NCI-H2227 treated with DMSO at 0.1 percent for 48 hours (cell line): ENCODE measurements at places on chromosomes 2 and 18.

DNA sequence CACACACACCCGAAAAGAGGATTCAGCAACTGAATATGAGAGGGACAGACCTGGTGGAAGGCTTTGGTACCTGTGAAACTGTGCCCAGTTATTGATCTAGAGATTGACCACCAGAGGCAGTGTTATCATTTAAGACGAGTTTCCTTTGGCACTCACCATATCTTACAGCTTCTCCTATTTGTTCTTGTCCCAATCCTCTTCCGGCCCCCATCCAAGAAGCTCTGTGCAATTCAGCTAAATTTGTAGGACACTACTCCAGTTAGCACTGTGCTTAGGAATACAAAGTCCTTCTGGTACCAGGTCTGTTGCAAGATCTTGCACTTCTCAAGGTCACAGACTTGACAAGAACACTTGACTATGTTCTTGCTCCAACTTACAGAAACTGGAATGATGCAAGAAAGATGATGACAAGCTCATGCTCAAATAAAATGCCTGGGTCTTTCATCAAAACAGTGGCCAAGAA lies 177.7 kb downstream of the TMEM247 start:
- DNase-seq = no peak

DNA sequence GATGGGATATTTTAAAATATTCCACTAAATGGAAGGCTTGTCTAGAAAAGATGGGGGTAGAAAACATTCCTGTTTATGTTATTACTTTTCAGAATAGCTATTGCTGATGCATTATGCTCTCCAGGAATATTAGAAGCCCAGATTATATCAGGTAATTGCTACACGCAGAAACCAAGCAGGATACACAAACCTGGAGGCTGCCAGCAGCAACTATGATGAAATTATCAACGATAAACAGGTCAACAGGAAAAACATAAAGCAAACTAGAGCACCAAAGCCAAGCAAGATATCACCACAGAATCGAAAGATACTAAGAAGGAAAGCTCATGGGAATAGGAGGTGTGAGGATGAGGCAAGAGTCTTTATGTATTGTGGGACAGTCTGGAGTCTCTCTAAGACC lies 113.2 kb upstream of the SPATS2L start:
- DNase-seq = no peak

DNA sequence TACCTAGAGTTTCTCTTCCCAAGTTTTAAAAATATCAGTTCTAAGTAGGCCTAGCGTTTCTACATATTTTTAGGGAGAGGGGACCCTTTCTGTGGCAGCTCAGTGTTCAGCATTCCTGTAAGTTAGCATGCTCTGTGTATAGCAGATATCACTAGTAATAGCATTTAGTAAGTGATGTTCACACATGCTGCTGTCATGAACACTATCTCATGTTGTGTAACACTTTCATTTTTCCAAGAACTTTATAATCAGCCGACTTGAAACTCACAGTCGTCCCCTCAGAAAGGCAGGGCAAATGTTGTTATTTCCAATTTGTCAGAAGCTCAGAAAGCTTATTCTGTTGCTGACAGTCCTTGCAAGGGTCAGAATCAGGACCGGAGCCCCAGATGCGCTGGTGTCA lies 267.7 kb downstream of the ALPK2 start:
- no peak for DNase-seq

DNA sequence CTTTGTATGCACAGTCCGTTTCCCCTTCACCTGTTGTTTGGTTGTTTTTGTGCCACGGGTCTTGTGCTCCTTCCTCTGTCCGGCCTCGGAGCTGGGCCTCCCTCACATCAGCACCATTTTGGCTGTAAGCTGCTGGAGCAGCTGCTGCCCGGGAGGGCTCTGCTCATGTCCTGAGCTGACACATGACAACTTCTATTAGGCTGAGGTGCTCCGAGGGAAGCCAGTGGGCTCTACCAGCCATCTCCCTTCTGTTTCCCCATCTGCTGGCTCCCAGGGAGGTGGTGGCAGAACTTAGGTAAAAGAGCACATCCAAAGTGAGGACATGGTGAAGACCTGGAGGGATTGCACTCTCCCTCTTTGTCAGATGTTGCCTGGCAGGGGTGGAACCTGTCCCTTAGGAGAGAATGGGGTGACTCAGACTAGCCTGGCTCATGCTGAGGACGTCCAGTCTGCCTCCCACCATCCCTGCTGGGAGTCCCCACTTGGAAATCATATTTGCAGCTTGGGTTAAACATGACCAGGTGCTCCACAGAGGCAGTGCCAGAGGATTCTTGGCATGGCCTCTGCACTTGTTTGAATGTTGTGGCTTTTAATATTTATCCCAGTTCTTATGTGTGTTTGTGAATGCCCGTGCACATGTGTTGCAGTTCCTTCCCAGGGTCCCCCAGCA lies 49.8 kb upstream of the TNP1 start:
- no peak for DNase-seq

- DNase-seq = no peak
Measured at GRCh38 chr18:44842588-44843412, 162.1 kb downstream of the SETBP1 start.

DNA sequence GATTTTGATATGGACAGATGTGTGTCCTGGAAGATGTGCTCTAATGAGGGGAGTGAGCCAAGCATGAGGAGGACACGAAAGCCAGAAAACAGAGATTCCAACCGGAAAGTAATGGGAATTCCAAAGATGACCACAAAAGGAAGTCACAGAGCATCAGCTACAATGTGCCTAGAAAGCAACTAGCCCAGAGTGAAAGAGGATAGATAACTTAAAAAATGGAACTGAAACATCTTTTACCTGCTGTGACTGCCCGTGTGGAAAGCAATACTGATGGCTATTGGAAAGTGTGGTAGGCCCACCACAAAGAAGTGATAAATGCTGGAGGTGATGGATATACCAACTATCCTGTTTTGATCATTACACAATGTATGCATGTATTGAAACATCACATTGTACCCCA lies 21.6 kb downstream of the DNMT3A start:
- DNase-seq = no peak

GRCh38 chr2:65863713-65864112 lies 431.3 kb upstream of the SPRED2 start:
- DNase-seq = no peak

DNA sequence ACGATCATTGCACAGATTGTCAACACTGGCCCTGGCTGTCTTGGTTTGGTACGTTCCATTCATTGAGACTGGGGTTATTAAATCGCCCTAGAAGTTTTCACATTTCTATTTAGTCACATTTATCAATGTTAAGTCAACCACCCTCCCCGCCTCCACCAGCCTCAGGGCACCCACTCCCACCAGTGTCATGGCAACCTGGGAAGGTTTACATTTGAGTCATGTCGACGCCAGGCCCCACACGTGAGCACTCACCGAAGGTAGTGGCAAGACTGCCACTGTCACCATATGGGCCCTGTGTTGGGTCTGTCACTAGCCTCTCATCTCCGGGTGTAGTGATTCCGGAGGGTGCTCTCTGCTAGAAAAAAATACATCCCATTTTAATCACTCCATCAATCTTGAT lies 194.2 kb downstream of the TWIST2 start:
- DNase-seq = no peak
